Stimulated activated CD8-positive, alpha-beta memory T cell treated with anti-CD3 and anti-CD28 coated beads, Interleukin-7, amount 100 ng/mL, for 1 hour (primary cell): ENCODE measurements at places on chromosomes 1 and 21.

DNA sequence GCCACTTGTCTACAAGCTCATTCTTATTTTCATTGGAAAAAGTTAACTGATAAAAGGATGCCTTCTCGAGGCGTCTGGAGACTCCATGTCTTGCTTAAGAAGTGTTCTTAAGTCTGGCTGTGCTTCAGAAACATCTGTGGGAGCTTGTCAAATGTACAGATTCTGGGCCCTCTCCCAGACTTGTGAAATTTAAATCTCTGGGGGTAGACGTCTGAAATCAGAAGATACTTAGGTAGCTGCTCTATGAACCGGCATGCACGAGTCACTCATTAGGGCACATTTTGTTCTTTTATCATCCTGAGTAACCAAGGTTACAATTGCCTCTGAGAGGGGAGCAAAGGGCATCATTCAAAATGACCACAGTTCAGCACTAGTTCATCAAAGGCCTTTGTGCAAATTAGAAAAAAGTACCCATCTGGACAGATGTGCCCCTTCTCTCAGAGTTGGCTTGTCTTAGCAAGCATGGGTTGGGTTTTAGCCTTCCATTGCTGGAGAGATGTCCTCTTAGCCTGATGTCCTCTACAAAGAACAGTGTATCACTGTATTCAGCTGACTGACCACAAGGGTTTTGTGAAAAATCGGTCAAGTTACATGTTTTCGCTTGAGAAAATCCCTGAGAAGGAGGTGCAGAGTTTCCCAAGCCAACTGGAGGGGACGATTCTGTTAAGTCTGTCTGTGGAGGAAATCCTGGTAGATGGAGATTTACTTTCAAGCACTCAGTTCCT, 156.9 kb downstream of the ASTN1 start:
- no peak for DNase-seq

GRCh38 chr1:15966081-15966955, 9.6 kb downstream of the ZBTB17 start:
- DNase-seq, result no peak

DNA sequence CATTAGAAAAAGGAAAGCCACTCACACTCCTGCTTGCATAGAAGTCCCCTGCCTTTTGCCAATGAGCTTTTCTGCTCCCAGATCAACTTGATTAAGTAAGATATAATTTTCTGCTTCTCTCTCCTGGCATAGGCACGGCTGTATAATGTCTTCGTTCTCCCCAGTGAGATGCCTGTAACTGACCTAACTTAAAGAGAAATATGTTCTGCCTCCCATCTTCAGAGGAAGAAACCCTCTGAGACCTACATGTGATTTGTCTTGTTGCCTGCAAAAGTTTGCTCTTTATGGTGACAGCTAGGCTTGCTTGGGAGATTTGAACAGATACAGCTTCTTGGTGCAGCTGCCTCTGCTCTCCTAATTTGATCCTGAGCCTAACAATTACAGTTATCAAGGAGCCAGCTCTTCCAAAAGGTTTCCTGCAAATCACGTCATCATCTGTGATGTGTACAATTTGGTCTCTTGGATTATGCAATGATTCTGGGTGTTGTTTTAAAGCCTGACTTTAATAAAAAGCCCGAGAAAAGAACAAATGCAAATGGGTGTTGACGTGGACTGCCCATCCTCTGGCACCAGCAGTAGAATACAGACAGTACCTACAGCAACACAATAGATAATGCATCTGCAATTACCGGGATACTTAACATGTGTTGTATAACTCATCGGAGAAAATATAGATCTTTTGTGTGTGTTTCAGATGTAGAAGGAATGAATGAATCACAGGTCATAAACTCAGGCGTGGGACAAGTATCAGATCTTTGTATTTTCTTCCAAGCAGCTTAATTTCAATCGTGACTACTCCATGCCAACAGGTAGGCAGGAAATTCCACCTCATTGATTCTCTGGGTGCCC, 76.2 kb upstream of the KAZN start:
- no peak for DNase-seq

- DNase-seq, result no peak
Measured at GRCh38 chr1:83626603-83627002, 372.3 kb downstream of the TTLL7 start.

GRCh38 chr21:33762803-33763581, 120.7 kb downstream of the ITSN1 start:
- DNase-seq, result no peak

GRCh38 chr1:150789396-150789795, 18.7 kb downstream of the CTSK start:
- DNase-seq, result no peak

- DNase-seq, result no peak
Measured at GRCh38 chr1:117959364-117959763, 29.8 kb downstream of the WDR3 start.

DNA sequence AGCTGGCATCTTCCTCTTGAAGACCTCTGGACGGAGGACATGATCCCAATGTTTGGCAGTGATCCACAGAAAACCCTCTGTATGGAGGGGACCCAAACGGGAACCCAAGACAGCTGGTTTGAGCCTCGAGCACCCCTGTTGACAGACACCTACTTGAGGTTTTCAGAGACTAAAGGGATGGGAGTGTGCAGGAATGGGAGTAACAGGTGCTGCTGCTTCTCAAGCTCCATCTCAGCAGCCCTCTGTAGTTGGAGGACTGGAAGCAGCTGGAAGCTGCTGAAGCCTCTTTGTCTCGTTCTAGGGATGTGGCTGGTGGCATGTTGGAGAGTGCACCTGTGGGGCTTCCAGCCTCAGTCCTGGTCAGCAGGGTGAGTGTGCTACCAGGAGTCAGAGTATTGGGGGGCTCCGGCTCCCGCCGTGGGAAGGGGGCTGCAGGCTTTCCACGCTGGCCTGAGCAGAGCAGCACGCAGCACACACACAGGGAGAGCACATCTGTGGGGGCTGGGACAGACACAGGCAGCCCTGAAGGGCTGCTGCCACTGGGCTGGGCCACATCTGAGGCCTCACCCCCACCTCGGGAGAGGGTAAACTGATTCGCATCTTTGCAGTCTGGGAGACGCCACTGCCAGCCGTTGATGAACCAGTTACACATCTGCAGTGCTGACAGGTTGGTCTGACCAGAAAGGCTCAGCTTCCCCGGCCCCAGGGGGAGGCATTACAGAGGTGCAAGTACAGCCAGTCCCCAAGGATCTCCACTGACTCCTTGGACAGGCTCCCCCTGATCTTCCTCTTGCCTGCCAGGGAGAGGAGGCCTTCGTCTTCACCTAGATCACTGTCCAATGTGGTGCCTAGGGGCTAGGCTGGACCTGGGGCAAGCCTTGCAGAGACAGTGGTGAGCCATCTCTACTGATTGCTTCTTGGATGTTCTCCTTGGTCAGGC, 56.6 kb downstream of the ADSS2 start:
- no peak for DNase-seq

DNA sequence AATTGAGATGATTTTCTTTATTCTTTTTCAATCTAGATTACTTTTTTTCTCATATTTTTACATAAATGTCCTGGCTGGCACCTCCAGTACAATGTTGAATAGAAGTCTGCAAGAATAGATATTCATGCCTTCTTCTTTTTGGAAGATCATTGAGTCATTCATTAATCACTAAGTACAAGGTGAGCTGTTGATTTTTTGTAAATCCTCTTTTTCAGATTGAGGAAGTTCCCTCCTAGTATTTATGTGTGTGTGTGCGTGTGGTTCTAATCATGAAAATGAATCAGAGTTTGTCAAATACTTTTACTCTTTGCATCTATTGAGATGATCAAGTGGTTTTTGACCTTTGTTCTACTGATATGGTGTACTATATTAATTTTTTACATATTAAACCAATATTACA, 859.3 kb downstream of the KCNT2 start:
- no peak for DNase-seq

DNA sequence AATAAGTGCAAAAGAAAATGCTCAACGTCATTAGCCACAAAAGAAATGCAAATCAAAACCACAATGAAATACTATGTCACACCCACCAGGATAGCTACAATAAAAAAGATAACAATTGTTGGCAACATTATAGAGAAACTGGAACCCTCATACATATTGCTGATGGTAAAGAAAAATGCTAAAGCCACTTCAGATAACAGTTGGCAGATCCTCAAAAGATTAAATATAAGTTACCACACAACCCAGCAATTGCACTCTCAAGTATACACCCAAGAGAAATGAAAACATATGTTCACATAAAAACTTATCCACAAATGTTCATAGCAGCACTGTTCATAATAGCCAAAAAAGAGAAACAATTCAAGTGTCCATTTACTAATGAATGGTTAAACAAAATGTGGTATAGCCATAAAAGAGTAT, 20.7 kb downstream of the TRIM33 start:
- DNase-seq, result no peak

DNA sequence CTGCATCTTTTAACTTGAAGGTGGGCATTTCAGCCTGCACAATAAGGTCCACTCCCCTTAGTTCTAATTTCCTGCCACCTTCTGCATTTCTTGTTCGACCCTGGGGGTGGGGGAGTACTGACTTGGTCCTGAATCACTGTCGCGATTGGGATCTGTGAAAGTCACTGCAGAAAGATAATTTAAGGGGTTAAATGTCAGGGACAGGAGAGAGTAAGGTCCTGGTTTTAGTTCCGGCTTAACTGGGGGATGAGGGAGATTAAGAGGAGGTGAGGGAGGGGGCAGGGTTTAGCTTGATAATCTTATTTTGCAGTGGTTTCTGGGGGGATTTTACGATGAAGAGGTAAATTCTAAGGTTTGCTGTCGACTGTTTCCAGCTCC, 128.1 kb downstream of the MRPS6 start:
- no peak for DNase-seq

DNA sequence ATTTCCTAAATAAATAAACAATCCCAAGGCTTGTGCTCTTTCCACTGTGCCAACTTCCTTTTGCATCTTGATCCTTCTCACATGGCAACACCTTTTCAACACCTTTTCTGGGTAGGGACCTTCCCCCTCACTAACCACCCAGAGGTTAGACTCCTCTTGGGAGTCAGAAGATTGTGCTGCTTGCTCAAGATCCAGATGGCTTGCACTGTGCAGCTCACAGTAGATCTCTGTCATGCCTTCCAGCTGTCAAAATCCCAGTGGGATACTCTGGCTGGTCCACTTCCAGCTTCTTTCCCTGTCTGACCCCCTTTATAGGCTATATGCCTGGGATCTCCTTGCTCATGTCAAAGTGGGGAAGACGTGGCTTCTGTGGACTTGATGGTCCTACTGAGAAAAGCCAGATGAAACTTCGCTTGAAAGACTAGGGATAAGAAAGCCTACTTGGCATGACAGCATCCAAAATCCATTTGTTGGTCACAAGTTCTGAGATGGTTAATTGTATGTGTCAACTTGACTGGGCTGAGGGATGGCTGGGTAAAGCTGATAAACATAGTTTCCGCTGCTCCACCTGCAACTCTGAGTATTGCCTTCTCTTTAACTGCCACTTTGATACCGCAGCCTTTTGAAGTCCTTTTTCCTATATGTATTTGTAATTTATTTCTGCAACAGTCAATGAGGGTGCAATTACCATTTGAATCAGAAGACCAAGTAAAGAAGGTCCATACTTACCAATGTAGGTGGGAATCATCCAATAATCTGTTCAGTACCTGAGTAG, 74.5 kb downstream of the S1PR1 start:
- DNase-seq, result no peak

GRCh38 chr1:150619576-150620509, 9.6 kb downstream of the ENSA start:
- DNase-seq, result no peak

DNA sequence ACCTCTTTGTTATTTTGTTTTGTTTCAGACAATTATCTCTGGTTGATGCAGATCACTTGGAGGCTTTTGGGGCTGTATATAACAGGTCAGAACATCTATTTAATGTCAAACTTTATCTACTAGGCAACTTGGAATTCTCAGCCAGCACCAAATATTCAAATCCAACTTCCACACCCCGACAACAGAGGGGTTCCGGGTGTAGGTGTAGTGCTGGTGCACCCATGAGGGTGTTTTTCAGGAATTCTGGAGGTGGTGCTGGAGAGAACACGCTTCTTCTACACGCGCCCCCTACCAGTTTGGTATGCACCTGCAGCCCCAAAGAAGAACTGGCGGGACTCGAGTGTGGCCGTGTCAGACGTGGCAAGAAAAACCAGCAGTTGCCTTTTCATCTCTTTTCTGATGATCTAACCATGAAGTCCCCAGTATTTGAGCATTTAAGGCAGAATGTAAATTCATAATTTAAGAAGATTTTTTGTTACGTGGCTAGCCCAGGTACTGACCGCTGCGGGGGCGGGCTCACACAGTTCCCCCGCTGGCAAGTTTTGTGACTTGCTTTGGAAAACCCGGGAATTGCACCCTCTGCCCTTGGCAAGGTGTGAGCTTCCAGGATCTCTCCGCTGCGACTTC, 462 bp upstream of the TLCD4 start:
- peak; percentile 15 for DNase-seq

DNA sequence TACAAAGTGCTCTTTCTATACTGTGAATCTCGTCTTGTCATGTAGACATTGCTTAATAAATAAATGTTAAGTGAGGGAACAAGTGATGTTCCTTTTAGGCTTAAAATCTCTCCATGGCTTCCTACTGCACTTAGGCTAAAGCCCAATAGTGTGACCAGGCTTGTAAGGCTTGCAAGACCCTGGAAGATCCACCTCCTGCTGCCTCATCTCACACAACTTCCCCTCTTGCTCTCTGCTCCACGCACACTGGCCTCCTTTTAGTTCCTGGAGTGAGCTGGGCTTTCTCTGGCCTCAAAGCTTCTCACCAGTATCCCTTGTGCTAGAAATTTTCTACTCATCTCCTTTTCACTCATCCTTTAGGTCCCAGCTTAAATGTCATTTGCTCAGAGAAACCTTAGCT, 41.5 kb upstream of the DIPK1A start:
- DNase-seq, result no peak

DNA sequence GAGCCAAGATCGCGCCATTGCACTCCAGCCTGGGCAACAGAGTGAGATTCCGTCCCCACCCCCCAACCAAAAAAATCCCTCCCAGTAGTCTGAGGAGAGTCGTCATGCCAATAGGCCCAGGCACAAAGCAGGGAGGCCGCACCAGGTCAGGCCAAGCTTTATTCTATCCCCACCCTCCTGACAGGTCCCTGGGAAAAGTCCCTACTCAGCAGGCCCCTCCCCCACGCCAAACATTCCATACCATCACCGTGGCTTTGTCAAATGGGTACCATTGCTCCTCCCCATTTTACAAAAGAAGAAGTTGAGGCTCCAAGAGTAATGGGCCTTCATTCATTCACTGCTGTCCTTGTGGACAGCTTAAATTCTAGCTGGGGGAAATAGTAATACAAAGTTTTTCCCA, 5.3 kb downstream of the GPR3 start:
- no peak for DNase-seq

- no peak for DNase-seq
Measured at GRCh38 chr1:210310562-210311153, 18.0 kb upstream of the HHAT start.

GRCh38 chr1:101022294-101022693, 3.3 kb downstream of the DPH5 start:
- no peak for DNase-seq

DNA sequence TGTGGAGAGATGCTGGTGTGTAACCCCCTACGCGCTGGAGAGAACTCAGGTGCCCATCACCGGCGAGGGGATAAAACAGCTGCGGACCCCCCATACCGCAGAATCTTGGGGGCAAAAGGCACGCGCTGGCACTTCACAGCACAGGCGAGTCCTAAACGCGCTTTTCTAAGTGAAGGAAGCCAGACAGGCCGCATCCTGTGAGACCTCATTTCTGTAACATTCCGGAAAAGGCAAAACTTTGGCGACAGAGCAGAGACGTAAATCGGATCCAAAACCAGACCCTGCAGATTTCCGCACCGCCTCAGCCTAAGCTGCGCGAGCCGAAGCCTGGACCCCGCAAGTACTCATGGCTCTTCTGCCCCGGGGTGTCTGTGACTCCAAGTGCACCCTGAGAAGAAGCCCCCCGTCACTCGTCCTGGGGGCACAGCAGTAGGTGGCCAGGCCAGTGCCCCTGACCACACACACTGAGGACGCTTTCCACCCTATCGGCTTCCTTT, 60.9 kb downstream of the SLX9 start:
- no peak for DNase-seq
